ENCODE measurements at places on chromosomes 4 and X.

DNA sequence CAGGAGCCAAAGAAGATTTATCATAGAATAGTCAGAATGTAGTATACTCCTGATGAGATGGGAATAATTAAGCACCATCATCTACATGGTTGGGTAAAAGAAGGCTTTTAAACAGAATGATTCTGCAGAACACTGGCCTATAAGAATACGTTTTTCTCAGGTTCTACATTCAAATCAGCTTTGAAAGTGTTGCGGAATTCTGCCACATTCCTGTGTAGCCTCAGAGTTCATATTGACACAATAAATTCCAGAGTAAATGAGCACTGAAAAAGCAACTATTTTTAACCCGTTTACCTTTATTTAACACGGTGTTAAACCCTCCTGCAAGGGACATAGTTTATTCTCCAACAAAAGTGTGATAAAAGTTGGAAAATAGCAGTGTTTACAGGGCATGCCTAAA, 950.2 kb upstream of the SLIT2 start:
- no peak for DNase-seq

- peak; percentile 96 for DNase-seq
These were observed 32.4 kb upstream of the MYOZ2 start for GRCh38 chr4:119103263-119103662.

DNA sequence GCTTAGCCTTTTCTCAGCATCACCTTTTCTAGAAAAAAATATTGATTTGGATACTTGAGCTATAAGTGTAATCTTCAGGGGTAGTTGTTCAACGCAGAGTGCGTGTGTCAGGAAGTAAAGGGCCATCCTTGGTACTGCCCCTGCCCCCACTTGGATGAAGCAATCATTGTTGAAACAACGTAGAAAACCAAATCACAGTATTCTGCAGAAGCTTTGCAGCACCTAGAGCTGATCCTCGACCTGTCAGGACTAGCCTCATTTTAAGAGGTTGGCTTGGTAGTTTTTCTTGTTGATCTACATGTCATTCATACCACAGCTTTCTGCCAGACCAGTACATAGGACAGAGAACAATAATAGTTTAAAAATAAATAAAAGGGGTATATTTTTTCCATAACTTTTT, 65.3 kb upstream of the MYOZ2 start:
- DNase-seq: no peak

GRCh38 chr4:8769645-8770517, 101.8 kb downstream of the HMX1 start:
- DNase-seq: no peak

GRCh38 chrX:119667111-119667878, 25.7 kb downstream of the SEPTIN6 start:
- no peak for DNase-seq

GRCh38 chrX:107823456-107823855, 2.2 kb upstream of the MID2 start:
- peak; percentile 0 for DNase-seq

- no peak for DNase-seq
These were observed 190.6 kb upstream of the LNX1 start for GRCh38 chr4:53781629-53782457.

GRCh38 chrX:74514384-74514783, 93.1 kb downstream of the SLC16A2 start:
- no peak for DNase-seq

- no peak for DNase-seq
These were observed 277.7 kb upstream of the CLNK start for GRCh38 chr4:10962246-10962645.

- DNase-seq: no peak
These were observed 14.0 kb upstream of the IGFBP7 start for GRCh38 chr4:57124145-57124544.

DNA sequence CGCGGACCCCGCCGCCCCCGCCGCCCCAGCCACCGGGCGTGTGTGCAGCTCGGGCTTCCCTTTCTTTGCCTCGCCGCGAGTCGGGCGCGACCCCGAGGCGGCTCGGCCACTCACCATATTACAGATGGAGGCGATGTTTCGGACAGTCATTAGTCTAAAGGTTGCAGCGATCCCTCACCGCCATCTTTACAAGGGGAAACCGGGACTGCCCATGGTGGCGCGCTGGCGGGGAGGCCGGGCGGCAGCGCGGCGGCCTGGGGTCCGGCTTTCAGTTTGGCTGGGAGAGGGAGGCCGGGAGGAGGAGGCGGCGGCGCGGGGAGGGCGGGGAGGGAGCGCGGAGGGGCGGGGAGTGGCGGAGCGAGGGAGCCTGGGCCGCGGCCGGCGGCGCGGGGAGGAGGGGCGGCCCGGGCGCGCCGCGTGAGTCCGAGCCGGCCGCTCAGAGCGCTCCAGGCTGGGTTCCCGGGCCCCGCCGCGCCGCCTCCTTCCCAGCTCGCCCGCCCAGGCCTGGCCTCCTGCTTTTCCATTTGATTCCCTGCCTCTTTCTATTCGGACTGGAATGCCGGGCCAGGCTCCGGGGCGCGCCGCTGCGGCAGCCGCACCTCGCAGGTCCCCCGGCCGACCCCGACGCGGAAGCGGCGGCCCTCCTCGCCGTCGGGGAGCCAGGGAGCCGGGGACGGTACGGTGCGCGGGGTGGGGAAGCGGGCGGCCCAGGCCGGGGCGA, at the start of gene USP46:
Gene USP46 (minus strand): TSS at position 301 of the 721 bp plus-strand sequence. CDS start 151 bp downstream, at position 150.
- no peak for DNase-seq

DNA sequence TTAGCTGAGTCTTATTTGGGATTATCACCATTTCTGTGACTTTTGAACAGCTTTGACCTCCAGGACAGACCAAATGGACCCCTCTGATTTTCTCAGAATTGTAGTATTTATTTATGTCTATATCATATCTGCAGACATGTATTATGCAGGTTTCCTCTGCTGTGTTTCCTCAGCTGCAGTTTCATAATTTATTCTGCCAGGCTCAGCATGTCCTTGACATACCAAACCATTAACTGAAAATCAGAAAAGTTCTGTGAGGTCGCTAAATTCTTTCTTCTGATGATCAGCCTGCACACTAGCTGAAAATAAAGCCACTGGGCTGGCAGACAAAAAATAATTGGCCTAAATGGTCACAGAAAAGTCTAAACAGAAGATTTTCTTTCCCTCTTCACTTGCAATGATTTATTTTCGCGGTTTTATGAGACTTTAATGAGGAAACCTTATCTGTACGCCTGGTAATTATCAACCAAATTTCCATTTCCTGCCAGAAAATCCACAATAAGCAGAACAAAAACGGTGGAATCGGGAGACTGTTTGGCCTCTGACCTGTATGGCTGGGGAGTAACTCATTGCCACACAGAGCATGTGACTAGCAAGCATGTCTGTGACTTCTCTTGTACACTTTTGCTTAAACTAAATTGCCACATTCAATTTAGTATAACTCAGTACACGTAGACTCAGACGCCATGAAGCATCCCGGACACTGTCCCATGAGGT, 150.9 kb downstream of the ENPP6 start:
- no peak for DNase-seq

DNA sequence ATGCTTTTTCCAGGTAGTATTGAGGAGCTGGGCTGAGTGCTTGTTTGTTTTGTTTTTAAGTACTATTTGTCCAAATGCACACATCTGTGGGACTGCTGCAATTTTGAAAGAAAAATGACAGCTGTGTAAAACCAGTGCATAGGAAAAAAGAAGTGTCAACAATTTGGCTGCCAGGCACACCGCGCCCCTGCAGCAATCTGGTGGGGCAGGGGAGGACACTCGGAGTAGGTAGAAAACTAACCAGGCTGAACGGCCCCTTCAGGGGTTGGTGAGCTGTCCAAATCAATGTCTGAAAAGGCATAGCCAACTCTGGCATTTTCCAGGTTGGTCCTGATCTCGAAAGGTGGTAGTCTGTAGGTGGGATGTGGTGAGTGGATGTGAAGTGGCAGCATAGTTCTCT, 1.1 kb downstream of the LDOC1 start:
- no peak for DNase-seq

- no peak for DNase-seq
These were observed 43.4 kb downstream of the SMARCAD1 start for GRCh38 chr4:94251094-94251493.

GRCh38 chr4:101643186-101643837, 147.2 kb upstream of the BANK1 start:
- DNase-seq: no peak

- DNase-seq: peak; percentile 49
These were observed 294.0 kb downstream of the CAMK2D start for GRCh38 chr4:113467581-113467980.

DNA sequence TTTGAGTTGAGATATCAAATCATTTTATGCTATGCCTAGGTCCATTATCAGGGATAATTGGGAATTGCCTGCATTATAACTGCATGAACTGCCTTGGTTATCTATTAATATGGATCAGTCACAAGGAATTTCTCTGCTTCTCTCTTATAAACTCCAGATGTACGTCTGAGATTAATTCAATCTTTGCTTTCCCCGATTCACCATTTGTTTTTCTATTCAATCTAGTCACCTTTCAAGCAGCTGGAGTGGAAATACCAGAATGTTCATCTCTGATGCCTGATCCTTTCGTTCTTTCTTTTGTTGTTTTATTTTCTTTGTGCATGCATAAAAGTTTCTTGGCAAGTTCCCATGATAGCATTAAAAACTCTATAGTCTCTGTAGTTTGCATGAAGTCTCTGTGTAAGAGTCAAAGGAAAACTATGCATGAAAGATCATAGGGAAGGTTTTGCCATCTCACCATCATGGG, 22.6 kb downstream of the SYNPO2 start:
- no peak for DNase-seq

- no peak for DNase-seq
These were observed 25.8 kb upstream of the GTPBP6 start for GRCh38 chrX:344371-344901.

DNA sequence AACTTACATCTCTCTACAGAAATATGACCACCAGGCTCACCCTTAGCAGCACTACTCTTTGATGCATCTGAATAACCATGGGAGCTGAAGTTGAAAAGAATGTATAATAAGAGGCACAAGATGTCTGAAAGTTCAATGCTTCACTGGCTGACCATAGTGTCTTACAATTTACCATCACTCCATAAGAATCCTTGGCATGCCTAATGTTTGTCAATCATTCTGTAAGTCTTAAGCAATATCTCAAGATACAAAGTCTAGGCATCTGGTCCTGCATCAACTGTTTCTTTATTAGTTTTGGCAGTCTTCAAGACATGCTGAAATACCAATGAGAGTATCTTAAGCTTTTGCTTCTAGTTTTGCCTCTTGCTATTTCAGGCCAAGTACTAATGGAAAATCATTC, 755.5 kb downstream of the STIM2 start:
- DNase-seq: no peak

- DNase-seq: no peak
These were observed 125.8 kb upstream of the RXFP1 start for GRCh38 chr4:158395889-158396288.

DNA sequence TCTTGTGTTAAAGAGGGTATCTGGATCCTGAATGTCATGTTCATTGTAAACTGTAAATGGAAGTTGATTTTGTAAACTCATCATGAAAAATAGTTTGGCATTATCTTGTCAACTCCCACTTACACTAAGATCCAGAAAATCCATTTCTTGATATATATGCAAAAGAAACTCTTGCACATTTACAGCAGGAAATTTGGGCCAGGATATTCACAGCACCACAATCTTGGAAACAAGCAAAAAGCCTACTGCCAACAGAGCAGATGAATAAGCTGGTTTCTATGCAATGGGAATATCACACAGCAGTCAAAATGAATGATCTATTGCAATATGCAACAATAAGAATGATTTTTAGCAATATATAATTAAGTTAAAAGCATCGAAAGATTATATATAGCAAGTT, 8.6 kb downstream of the GABRA4 start:
- DNase-seq: no peak

GRCh38 chrX:29911673-29912072, 303.7 kb upstream of the MAGEB2 start:
- DNase-seq: no peak

DNA sequence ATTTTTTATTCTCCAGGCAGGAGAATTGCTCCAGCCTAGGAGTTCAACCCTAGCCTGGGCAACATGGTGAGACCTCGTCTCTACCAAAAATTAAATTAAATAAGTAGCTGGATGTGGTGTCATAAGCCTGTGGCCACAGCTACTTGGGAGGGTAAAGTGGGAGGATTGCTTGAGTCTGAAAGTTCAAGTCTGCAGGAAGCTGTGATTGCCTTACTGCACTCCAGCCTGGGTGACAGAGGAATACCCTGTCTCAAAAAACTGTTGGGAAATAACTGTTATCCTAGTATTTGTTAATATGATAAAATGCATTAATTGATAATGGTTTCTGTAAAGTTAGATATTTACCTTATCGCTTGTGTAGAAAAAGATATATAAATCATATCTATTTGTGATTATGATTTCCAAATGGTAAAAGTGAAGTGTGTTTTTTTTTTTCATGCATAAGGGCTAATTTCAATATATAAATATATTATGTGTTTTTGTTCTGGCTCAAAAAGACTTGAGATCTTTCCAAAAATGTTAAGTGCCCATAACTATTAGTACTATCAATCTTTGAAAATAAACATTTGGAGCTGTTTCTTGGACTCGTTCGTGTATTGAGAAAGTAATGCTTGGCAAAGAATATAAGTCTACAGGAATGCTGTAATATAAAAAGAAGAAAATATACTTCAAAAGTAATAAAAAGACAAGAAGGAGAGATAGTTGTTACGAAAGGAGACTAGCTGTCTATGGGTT, 396.6 kb downstream of the ADGRL3 start:
- DNase-seq: no peak

GRCh38 chrX:118286066-118286762, 59.7 kb upstream of the WDR44 start:
- no peak for DNase-seq

DNA sequence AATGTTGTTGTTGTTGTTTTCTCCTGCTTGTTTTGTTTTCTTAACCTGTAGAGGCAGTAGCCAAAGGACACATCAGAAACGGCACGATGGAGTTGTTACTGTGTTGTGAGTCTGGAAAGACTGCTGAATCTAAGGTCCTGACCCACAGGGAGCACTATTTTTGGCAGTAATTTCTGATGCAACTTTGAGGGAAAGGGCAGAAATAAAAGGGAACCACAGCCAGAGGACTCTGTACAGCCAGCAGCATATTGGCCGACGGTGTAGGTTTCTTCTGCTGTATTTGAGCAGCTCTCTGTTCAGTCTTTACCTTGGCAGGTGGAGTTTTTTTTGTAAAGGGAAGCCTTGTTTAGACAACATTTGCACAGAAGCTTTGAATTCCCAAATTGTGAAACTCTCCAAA, 203.0 kb upstream of the GPR101 start:
- DNase-seq: no peak

All from SW 1271 (cell line).